GM04503 (cell line): ENCODE measurements at places on chromosomes 2 and 18.

DNA sequence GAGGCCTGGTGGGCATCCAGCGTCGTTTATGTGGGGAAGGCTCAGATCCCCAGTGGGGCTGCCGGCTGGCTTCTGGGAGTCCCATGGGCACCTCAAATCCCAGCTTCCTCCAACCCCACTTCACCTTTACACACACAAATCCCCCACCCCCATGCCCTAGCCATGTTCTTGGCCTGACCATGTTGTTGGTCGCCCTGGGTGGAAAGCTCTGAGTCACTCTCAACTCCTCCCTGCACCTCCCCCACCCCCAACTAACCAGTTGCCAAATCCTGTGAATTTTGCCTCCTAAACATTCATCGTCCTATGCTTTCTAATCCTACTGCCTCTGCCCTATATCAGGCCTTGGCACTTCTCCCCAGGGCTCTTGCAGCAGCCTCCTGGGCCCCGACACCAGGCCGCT lies 6.4 kb downstream of the TNS1 start:
- no peak for DNase-seq

DNA sequence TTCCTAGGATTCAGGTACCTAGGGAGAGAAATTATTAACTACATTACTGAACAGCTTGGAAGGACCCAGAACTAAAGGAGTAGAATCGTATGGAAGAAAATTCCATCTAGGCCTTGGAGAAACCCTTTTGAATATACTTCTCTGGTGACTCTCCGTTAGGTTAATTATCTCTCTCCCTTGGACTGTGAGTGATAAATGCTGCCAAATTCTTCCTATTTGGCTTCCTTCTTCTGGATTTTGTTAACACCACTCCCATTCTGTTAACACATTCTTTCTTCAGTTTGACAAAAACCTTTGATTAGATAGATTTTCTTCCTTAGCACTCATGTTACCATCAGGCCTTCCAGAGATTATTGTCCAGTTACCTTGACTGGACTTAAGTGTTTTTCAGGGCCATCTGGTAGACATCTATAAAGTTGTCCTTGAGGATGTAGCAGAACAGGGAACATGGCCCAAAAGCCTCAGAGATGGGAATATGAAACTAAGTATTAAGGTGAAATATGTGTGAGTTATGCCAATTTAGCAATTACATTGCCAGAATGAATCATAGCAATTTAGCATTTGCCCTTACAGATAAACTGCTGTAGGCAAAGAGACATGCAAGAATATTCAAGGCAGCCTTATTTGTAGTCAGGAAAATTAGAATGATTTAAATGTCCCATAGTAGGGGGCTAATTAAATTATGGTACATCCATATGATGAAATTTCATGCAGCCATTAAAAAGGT lies 6.7 kb downstream of the CYP27A1 start:
- DNase-seq: no peak

DNA sequence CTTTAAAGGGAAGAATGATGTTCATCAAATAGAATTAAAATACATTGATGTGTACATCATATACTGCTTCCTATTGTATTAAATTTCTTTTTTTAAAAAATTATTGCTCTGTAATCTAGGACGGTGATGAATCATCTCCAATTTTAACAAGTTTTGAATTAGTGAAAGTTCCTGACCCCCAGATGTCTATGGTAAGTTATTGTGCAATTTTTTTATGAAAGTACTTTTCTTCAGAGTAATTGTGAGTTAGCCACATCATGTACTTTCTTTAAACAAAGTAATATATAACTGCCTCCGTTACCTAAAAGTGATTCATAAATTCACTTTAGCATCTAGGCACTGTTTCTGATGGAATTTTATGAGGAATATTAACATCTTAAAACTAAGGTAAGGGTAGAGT lies 38.1 kb downstream of the PIK3C3 start:
- DNase-seq: no peak

DNA sequence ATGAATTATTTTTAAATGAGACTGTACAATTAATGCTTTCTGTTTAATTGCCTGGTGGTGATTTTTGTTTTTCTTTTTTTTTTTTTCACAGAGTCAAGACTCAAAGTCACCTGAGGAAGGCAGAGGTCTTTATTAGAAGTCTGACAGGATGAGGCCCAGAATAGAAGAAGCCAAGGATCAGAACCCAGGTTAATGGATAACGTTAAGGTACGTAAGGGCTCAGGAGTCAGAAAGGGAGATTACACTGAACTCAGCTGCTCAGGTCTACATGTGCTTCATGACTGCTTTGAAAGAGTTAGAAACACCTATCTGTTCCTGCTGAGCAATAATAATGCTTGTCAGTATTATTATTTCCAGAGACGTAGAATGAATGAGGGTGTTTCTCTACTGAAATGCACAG lies 196.5 kb downstream of the LRATD1 start:
- no peak for DNase-seq

- no peak for DNase-seq
Measured at GRCh38 chr2:190990132-190990531, 23.8 kb downstream of the STAT1 start.

DNA sequence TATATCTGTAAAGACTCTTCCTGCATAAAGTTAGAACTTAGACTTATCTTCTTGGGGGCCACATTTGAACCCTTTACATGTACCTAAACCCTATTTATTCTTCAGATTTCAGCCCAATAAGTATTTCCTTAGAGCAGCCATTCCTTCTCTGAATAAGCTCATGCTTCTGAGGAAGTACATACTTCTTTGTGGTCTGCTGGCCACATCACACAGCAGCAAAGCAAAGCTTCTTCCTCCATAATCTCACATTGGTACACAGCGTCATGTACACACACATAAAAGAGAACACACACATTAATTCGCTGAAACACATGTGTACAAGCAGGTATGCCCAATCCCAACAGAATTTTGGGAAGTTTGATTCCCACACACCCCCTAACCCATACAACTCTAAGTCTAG lies 331.0 kb downstream of the CDH2 start:
- no peak for DNase-seq

GRCh38 chr18:35582899-35583558 lies 1.5 kb downstream of the GALNT1 start:
- no peak for DNase-seq

DNA sequence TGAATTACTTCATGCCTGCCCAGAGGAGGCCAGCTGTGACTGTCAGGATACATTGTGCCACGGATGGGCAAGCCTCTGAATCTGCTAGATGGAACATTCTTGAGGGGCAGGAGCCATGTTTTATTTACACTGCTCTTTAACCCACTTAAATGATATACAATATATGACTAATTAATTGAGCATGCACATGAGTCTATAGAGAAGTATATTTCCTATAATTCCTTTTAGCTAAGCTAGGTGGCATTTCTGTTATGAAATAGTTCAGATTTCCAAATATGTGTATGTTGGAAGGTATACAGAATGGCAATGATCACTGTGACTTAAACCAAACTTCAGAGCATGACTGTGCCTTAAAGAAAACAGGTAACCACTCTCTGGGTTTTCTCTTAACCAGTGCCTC lies 131.7 kb downstream of the RAB3GAP1 start:
- no peak for DNase-seq

DNA sequence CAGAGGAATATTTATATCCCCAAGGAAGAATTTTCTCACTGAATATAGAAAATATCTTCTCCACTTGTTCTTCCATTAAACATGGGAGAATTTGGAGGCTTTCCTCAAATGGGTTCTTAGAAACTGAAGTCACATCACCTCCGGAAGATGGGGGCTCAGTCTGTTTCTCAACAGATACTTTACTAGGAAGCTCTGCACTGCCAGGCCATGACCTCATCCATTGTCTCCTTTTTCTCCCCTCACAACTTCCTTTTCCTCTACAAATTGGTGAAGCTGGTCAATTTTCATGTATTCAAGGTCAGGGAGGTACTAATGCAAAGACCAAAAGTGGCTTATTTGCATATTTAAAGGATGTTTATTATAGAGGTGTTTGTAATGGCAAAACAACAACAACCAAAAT lies 173.1 kb downstream of the RNF152 start:
- DNase-seq: no peak

DNA sequence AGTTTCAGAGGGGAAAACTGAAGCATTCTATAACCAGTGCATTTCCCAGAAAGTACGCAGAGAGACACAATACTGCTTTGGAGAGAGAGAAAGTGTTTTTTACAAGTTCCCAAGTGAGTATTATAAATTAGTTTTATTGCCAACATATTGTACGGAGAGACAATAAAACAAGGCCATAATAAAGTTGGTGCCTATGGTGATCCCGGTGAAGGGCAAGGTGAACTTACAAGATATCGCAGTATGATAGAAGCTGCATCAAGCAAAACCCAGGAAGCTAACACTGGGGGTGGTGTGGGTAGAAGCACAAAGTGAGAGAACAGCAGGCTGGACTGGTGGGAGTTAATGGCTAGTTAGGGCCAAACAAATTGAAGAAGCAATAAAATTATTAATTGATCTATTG lies 7.5 kb downstream of the TMSB10 start:
- no peak for DNase-seq

GRCh38 chr2:150689590-150689989 lies 202.1 kb upstream of the RND3 start:
- no peak for DNase-seq
